Fibroblast of mammary gland (primary cell): ENCODE measurements at places on chromosomes 1 and 21.

DNA sequence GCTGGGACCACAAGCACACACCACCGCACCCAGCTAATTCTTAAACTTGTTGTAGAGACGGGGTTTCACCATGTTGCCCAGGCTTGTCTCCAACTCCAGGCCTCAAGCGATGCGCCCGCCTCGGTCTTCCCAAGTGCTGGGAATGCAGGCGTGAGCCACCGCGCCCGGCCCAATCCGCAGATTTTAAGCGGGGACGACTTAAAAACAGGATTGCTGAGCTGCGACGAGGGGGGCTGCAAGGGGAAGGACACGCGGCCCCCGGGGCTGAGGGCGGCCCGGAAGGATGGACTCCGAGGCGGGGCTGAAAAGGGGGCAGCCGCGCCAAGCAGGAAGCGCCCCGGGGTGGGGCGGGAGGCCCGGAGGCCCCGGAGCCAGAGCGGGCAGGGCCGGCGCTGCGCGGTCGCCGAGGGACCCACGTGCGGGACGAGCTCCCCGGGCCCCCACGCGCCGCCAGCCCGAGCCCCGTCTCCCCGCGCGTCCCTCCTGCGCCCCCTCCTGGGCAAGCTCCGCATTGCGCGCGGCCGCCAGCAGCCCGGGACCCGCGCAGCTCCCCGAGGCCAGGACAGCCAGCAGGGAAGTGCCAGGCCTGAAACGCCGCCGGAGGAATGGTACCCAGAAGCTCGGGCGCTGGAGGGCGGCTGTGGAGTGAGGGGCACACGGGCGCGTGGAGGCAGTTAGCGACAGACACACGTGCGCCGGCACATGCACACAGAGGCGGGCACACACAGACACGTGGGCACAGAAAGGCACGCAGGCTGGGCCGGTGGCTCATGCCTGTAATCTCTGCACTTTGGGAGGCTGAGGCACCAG is 5.5 kb upstream of the PRKCZ start:
- peak; percentile 15 for DNase-seq

DNA sequence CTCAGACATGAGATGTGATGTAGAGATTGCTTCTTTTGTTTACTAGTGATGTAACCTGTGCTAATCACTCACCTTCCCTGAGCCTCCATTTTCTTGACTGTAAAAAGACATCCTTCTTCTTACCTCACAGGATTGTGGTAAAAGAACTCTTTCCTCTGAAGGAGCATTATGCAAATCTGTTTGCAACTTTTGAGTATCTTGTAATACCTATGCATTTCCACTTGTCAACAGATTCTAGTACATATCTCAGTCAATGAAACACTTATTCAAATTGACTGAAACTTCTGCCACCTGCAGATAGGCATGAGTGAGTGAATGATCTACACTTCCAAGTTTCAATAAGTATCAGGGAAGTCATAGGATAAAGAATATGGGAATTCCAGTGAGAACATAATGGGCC is 174.7 kb downstream of the HHIPL2 start:
- DNase-seq = no peak

DNA sequence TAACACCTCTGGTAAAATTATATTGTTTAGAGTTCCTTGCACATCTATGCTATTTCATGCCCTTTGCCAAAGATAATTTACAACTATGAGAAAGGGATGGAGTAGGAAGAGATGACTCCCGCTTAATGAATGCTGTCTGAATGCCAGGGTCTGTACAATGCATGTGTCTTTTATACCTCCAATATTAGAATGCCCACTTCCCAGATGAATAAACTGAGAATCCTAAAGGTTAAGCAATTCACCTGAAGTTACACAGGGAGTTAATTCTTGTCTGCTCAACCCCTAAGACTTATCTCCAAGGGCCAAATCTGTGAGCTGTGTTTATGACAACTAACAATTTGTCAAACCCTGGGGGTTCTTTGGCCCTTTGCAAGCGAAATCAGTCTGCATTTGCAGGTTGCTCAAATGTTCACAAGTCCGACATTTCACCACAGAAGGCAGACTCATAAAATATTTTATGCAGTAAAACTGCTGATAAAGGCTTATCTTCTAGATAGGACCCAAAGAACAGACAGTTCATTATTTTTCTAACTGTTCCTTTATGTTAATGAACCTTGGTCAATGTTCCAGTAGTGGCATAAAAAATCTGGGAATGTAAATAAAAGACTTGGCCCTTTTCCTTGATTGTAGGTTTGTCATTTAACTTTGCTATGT is 50.2 kb upstream of the ATP1A1 start:
- no peak for DNase-seq

DNA sequence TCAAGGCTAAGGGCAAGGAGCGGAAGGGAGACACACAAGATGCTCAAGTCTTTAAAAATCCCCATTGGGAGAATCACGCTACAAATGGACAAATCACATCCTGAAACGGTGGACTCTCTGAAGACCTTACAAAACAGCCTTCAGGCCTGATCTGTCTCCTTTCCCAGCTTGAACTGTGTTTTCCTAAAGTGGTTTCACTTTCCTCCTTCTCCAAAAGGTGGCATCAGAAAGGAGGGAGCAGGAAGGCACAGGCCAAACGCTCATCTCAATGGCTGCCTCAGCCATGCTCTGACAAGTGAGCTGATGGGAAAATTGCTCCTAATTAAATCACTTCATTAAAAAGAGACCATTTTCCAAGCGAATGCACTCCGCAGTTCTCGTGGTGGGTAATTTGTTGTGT is 47.7 kb downstream of the UTP25 start:
- DNase-seq = peak; percentile 53

DNA sequence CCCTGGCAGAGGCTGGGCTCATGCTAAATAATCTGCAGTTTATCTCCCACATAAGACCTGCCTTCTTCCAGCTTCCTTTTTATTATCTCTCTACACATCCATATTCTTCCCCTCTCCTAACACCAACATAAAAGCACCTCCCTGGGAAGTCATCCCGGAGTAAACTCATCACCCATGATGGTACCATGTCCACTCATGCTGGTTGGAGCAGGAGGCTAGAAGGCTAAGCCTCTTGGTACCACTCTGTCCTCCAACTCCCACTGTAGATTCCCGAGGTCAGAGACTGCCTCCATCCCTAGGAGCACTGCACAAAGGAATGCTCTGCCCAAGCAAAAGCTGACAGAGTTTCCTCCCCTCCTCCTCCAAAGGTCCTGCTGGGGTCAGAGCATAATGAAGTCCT is 4.2 kb downstream of the DENND2D start:
- no peak for DNase-seq

DNA sequence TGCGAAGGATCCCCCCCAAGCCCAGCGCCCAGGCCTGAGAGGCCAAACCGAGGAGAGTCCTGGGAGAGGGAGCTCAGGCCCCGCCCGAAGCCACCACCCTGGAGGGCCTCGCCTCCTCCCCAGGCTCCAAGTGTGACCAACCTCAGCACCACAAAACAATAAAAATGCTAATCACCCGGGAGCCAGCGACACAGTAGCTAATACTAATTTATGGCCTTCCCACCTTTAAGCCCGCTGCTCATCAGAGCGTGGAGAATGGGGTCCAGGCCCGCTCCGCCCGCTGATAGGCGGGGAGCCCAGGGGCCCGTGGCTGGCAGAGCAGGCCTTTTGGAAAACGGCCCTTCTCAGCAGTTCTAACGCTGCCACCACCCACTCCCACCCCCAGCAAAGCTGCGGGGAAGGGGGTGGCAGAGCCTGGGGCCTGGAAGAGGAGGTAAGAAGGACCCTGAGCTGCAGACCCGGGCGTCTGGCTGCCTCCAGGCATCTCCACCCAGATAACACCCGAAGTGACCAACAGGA is 20.4 kb upstream of the TAS1R2 start:
- DNase-seq = no peak

GRCh38 chr1:92964998-92965397 is 3.7 kb upstream of the DIPK1A start:
- no peak for DNase-seq

DNA sequence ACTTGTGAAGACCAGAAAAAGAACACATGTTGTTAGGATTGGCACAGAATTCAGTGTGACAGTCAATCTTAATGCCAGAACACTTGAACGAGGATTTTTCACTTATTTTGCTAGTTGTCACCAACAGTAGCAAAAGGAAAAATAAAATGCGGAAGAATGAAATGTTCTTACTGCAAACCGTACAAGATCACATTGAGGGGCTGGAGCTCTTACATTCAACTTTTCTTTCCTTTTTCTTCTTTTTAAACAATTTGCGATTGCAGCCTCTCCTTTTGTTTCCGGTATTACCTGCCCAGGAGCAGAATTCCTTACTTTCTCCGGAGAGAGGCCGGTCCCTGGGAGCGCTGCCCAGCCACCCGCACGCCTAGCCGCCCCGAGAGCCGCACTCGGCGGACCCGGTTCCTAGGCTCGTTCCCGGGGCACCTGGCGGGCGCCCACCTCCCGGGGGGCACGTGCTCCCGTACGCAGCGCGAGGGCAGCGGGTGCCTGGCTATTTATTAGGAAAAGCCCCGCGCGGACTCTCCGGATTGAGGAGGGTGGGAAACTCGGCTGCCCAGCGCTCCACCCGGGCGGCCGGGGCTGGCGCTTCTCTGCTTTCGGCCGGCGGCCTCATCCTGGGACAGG is 1.2 kb upstream of the CAMTA1 start:
- peak; percentile 16 for DNase-seq

GRCh38 chr1:221078260-221078965 is 199.2 kb downstream of the HLX start:
- peak; percentile 50 for DNase-seq

GRCh38 chr1:58064166-58064565 is 482.4 kb downstream of the OMA1 start:
- DNase-seq = no peak

DNA sequence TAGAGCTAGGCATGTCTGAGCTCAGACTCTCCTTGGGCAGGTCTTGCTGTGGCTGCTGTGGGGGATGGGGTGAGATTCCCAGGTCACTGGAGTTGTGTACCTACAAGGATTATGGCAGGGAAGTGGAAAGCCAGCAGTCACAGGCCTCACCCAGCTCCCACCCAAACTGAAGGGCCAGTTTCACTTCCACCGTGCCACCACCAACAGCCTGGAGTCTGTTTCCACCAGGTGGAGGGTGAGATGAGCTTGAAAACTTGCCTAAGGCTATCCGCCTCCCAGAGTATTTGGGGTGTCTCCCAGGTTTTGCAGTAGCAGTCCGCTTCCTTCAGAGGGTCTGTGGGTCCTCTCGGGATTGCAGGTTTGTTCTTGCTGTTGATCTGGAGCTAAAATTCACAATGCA is 327.7 kb downstream of the PTPRC start:
- no peak for DNase-seq

- peak; percentile 74 for DNase-seq
These were observed 34.9 kb downstream of the CENPF start for GRCh38 chr1:214637722-214638458.

DNA sequence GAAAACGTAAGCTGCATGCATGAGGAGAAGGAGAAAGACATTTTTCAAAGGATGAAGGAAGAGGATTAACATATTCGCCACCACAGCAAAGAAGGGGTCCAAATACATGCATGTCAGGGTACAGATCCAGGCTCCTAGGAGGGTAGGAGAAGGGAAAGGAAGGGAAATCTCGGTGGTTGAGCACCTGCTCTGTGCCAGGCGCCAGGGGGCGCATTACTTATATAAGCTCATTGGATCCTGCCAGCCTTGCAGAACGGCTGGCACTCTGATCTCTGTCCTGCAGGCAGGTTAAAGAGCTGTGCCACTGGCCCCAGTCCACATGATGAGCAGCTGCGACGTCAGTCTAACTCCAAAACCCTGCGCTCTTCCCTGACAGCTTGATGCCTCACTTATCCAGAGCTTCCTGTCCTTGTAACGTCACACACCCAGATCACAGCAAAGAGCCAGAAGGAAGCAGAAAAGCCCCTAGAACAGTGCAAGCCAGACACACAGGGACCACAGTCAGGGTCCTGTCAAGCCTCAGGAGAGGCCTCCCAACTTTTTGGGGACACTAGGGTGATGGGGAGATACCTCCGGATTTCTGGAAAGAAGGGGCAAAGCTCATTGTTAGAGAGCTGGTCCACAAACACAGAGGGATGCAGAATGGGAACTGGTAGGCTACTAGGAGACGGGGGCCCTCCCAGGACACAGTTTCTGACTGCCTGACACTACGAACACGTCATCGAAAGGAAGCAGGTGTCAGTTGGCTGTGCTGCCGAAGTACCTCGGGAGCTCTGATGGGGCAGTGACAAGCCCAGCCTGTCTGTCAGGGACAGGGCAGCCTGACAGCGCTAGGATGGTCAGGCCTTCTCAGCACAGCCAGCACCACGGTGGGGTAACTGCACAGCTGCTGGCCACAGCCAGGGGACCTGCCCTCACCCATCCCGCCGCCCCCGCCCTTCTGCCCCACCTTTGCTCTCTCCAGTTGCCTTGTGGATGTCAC is 99.1 kb downstream of the BEND5 start:
- peak; percentile 61 for DNase-seq

GRCh38 chr1:156112276-156113137 is 2.0 kb upstream of the LMNA start:
- DNase-seq = no peak

- no peak for DNase-seq
These were observed 10.6 kb upstream of the COL6A1 start for GRCh38 chr21:45970674-45971615.

DNA sequence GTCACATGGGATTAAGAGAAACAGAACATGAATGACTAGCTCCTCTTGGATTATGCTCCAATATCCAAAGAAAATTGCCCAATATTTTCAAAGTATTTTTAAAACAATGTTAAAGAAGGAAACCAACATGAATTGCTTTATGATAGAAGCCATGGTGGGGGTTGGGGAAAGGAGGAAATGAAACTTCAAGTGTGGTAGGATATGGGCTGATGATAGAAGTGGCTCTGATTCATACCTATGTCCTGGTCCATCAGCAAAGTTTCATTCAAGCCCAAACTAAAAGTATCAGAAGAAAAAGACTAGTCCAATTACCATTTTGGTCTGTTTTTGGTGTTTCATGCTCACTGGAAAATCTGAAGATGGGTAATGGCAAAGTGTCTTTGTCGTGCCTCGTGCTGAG is 104.2 kb upstream of the PROX1 start:
- no peak for DNase-seq

GRCh38 chr21:44728716-44729115 is 17.3 kb upstream of the TSPEAR start:
- no peak for DNase-seq

GRCh38 chr1:150881331-150882070 is 5.1 kb upstream of the ARNT start:
- peak; percentile 99 for DNase-seq

DNA sequence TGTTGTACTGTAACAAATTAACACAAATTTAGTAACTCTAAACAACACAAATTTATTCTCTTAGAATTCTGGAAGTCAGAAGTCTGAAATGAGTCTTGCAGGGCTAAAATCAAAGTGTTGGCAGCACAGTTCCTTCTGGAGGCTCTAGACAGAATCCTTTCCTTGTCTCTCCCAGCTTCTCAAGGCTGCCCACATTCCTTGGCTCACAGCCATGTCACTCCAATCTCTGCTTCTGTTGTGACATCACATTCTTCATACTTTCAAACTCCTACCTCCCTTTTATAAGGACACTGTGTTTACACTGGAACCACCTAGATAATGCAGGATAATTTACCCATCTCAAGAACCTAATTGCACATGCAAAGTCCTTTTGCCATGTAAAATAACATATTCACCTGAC is 225.0 kb upstream of the PRMT6 start:
- DNase-seq = no peak

GRCh38 chr1:34361121-34361520 is 184.4 kb downstream of the C1orf94 start:
- no peak for DNase-seq

GRCh38 chr1:109634292-109634691 is 14.7 kb downstream of the AMPD2 start:
- no peak for DNase-seq

GRCh38 chr1:59704716-59705115 is 110.0 kb upstream of the HOOK1 start:
- DNase-seq = no peak

GRCh38 chr1:11156963-11157362 is 32.2 kb upstream of the ANGPTL7 start:
- DNase-seq = no peak
